ENCODE measurements at places on chromosomes 11 and 22. TPM values are rescaled to one million over a fixed set of nuclear protein-coding genes. Genes with fewer than 3 reads are reported as not detected.

The DUSP8 gene
- total RNA-seq: 9.9 TPM

The CBLIF gene
- total RNA-seq: not detected

The PTPN5 gene
- 0.64 TPM for total RNA-seq

The CARD18 gene
- total RNA-seq: not detected

The TMEM126B gene
- 23.8 TPM for total RNA-seq

The CHRM4 gene
- total RNA-seq: not detected

The HORMAD2 gene
- not detected for total RNA-seq

The CCDC89 gene
- 0.71 TPM for total RNA-seq

The RIMBP3C gene
- total RNA-seq: not detected

The ZNF70 gene
- 2.1 TPM for total RNA-seq
